ENCODE measurements at places on chromosomes 7 and 10. TPM values are rescaled to one million over a fixed set of nuclear protein-coding genes. Genes with fewer than 3 reads are reported as not detected.
A peak's percentile ranks its signal among the peaks of the same experiment; 100 is the strongest.

DNA sequence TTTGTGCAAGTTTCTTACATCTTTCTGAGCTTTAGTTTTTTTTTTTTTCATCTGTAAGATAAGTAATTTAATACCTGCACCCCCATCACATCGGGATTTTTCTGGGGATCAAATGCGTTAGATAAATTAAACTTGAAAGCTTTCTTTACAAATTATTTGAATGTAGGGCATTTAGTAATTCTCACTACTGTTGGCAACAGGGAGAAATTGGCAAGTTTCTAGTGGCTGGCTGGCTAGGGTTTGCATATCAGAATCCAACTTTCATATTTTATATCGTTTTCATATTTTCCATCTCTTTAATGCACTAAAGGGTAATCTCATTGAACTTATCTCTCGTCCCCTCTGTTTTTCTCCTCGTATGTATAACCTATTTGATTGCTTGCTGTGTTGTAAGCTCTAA is 412.9 kb downstream of the GALNT17 start:
- no peaks in the 10 kb centered on the region for H3K4me1 ChIP-seq
- no peaks in the 10 kb centered on the region for H3K36me3 ChIP-seq
- no peak overlapping the region for H3K4me3 ChIP-seq
- no peak for DNase-seq

- no peak overlapping the region for H3K27ac ChIP-seq
- DNase-seq: no peak
- H3K27me3 ChIP-seq: peaks cover 27% of the 10 kb centered on the region
- no peak overlapping the region for H3K4me3 ChIP-seq
- H3K36me3 ChIP-seq: no peaks in the 10 kb centered on the region
Measured at GRCh38 chr7:28542410-28542809, 130.1 kb downstream of the CREB5 start.

GRCh38 chr10:12782537-12782936 is 219.0 kb downstream of the CCDC3 start:
- peak; percentile 45 for DNase-seq
- peaks cover 3% of the 10 kb centered on the region for H3K4me1 ChIP-seq
- H3K27ac ChIP-seq: no peak overlapping the region
- H3K4me3 ChIP-seq: no peak overlapping the region
- H3K27me3 ChIP-seq: no peaks in the 10 kb centered on the region
- H3K36me3 ChIP-seq: no peaks in the 10 kb centered on the region

DNA sequence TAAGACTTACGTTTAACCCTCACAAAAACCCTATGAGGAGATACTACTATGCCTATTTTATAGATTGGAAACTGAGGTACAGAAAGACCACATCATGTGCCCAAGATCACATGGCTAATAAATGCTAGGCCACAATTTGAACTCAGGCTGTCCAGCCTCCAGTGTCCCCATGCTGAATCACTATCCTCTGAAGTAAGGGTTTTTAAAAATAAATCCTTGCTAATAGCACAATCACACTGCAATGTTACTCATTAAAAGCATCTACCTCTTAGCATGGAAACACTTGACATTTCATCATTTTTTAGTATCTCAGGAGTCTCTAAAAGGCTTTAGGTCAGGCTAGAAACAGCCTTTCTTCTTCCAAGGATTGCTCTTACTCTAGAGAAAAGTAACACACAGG is 50.0 kb upstream of the PPP1R3C start:
- H3K4me1 ChIP-seq: no peaks in the 10 kb centered on the region
- H3K27ac ChIP-seq: no peak overlapping the region
- DNase-seq: no peak
- H3K4me3 ChIP-seq: no peak overlapping the region
- H3K27me3 ChIP-seq: peaks cover 14% of the 10 kb centered on the region

DNA sequence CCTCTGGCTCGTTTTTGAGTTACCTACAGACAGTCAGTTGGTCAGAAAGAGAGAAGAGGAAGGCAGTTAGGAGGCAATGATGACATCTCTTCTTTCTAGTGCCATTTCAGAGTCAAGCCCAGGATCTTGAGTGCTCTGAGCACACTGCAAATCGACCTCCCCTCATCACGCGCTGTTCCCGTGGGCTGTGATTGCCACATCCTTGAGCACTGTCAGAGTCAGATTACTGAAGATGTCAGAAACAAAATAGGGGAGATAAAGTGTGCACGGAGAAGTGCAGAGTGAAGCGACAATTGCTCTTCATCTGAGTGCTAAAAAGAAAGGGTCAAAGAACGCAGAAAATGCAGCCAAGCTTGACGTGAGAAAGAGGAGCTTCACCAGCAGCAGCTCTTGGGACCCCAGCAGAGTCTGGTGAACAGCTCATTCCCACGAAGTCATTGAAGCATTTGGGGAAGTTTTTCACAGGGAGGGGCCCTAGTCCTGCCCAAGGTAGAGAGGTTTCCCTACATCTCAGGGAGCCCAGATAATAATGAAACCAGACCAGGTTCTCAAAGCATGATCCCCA is 661.7 kb upstream of the AUTS2 start:
- H3K4me3 ChIP-seq: no peak overlapping the region
- no peak for DNase-seq
- no peak overlapping the region for H3K27ac ChIP-seq

GRCh38 chr7:11557627-11558026 is 274.4 kb downstream of the THSD7A start:
- no peaks in the 10 kb centered on the region for H3K27me3 ChIP-seq
- no peaks in the 10 kb centered on the region for H3K36me3 ChIP-seq
- H3K4me3 ChIP-seq: no peak overlapping the region
- no peak overlapping the region for H3K27ac ChIP-seq
- DNase-seq: no peak

DNA sequence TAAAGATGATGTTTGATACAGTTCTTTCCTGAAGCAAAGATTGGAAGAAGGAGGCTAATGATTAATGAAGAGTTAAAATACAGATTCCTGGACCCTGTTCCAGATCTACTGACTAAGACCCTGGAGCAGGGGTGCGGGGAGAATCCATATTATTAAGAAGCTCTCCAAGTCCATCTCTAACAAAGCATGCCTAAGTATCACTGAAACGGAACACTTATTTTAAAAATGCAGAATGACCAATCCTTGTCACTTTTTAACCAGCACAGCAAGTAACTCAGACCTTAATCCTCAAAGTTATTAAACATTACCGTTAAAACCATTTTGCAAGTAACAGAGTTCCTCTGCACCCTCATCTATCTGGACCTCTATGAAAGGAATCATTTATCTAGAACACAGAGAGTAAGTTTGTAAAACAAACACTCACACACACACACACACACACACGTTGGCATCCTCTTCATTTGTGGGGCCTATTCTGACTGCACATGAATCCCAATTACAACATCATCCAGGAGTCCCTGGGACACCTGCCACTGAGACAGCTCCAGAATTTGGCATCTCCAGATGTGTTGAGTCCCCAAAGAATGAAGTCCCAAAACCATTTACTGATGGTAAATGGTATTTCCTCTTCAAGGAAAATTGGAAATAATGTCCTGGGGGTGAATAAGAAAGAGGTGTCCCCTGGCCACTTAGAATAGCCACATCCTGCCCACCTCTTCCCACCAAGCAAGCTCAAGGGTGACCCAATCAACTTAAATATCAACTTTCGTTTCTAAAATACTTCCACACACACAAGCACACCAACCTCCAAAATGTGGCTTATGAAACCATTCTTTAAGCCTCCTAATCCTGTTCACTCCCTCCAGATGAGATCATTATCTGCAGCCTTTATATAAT is 117.5 kb downstream of the PARD3 start:
- H3K27me3 ChIP-seq: peaks cover 2% of the 10 kb centered on the region
- H3K4me3 ChIP-seq: no peak overlapping the region

- no peak overlapping the region for H3K27ac ChIP-seq
- H3K27me3 ChIP-seq: peaks cover 2% of the 10 kb centered on the region
- H3K4me3 ChIP-seq: no peak overlapping the region
Measured at GRCh38 chr7:26237035-26237807, 35.7 kb downstream of the CBX3 start.

The SPDYE6 gene
- not detected for total RNA-seq

The HMX3 gene
- total RNA-seq: not detected

The PPP1R9A gene
- 0.06 TPM for total RNA-seq

Measured in activated naive CD8-positive, alpha-beta T cell treated with anti-CD3 and anti-CD28 coated beads, Interleukin-2, amount 10 ng/mL, durations not matched to agents 7 days and 5 days (primary cell).